ENCODE measurements at places on chromosomes 7 and 10.

DNA sequence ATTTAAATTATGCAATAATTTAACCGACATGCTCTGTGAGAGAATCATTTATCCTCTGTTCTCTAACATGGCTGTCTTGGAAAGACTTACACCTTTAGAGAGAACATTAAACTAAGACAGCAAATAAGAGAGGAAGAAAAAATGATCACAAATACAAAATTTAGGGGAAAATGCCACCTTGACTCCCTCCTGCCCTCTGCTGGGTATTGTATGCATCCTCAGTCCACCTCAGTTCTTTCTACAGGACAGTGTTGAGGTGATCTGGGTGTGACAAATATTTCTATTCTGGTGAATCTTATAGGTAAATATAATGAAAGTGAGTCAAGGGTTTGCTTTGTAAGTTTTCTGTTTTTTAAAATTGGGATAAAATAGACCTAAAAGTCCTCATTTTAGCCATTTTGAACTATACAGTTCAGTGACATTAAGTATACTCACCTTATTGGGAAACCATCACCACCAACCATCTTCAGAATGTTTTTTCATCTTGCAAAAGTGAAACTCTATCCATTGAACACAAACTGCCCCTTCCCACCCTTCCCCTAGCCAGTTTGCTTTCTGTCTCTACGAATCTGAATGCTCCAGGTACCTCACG, 61.5 kb upstream of the ELMO1 start:
- DNase-seq = no peak

DNA sequence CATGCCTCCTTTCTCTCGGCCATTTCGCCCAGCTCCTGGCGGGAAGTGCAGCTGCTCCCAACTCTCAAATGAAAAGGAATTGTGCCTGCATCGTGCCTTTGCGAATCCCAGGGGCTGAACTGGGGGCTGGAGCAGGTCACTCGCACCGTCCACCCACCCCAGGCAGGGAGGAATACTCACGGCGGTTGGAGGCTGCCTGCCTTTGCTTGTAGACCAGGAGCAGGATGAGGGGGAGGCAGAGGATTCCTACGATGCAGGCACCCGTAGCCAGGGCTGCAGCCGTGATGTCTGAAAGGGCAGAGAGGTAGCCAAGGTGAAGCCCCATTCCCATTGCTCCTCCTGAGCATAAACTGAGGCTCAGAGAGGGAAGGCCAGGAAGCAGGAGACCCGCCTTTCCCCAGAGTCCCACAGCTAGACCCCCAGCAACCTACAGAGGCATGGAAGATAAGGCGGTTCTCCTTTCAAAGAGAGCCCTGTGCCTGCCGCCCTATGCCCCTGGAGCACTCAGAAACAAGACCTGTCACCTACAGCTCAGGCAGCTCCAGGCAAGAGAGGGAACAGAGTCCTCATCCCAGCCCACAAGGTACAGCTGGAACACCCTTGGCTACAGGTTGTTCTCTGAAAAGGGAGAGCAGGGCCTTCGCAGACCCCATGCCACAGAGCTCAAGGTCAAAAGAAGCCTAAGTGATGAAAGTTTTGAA, 18.0 kb downstream of the VSIR start:
- DNase-seq = no peak

DNA sequence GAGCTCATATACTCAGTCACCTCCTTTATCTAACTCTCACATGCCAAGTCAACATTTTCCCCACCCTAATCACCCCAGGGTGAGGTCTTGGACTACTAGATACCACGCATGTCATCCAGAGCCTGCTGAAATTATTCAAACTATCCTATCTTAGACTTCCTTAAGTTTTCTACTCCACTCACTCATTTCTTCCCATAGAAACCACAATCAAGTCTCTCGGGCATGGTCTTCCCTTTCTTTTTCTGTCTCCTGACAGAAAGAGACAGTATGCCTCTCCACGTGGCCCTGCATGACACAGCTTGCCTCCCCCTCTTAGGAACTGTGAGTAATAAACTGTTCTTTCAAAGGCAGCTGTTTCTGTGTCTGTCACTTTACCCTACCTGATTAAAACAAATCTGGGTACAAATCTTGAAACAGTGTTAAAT, 29.4 kb downstream of the TAS2R41 start:
- DNase-seq = no peak

GRCh38 chr7:64628192-64628591, 37.7 kb upstream of the ZNF107 start:
- DNase-seq = no peak

Measured in frontal cortex (tissue), 4 donors.